ENCODE measurements at places on chromosomes 5 and 9.
A peak's percentile ranks its signal among the peaks of the same experiment; 100 is the strongest.

DNA sequence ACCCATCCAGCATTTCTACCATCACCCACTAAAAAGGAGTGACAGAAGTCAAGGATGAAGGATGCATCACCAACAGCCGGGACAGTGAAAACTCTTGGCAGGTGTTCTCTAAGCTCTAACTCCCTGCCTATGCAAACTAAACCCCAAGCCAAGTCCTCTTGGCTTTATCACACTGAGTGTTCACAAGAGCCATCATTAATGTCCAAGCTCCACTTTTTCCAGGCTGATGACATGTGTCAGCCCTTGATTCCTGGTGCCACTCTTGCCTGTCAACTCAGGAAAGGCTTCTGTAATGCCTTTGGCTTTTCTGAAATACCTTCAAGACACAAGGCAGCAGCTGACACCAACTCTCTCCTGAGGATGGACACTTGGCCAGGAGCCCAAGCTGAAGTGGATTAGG, 86.9 kb downstream of the NR6A1 start:
- DNase-seq: no peak

DNA sequence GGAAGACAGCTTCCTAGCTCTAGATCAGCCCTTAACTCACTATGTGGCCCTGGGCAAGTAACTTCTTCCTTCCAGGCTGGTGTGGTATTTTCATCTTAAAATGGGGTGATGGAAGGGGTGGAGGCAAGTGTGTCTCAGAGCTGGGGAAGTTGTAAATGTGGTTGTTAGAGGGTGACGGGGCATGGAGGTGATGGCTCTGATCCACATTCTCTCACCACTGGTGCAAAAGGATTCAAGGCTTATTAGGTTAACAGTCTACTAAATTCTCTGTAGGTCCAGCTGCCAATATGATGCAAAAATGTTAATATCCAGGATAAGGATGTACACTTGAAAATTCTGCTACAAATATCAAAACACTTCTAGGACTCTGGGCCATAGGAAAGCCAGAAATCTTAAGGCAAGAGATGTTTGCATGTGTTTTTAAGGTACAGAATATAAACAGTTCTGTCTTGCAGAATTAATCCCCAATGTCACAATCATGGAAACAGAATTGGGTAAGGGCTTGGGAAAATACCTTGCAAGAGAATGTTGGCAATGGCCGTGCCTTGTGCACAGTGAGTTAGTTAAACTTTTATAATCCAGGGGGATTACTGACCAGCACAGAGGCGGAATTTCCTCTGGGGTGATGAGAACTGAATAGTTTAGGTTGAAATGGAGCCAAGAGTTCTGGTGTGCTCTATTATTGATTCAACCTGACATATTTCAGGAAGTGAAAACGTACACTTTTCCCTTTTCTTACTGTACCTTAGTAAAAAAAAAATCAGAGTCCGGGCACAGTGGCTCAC, 19.8 kb downstream of the TNFSF15 start:
- no peak for DNase-seq

- DNase-seq: no peak
These were observed 28.8 kb downstream of the NSD1 start for GRCh38 chr5:177162379-177162778.

DNA sequence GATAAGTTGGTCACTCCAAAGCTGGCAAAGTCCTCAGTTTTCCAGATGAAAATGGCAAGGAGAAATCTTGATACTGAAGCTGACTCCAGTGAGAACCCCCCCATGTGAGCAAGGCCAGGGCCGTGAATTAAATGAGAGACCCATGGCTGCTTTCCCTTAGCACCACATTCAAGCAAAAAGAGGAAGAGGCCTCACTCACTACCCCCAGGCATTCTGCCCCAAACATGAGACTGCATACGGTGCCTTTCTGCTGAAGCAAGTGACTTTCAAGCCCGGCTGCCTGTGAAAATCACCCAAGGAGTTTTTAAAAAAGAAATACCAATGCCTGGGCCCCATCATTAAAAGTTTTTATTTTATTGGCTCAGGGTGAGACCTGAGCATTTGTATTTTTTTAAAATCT, 66.9 kb downstream of the TMEM252 start:
- DNase-seq: no peak

DNA sequence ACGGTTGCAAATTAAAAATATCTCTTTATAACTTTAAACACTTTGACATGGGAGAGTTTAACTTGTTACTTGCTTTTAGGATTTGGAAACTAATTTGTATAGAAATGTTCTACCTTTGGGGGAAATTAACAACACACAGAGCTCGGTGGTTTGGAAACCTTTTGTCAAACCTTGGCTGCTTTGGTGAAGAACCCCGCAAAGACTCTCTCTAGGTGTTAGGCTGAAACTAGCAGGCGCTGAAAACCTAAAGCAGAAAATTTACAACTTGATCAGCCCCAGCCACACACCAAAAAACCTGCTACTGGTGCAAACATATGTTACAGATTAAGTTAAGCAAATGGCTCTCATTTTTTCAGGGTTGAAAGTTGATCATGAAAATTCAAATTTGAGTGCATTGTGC, 25.8 kb downstream of the NR2F1 start:
- DNase-seq: no peak

DNA sequence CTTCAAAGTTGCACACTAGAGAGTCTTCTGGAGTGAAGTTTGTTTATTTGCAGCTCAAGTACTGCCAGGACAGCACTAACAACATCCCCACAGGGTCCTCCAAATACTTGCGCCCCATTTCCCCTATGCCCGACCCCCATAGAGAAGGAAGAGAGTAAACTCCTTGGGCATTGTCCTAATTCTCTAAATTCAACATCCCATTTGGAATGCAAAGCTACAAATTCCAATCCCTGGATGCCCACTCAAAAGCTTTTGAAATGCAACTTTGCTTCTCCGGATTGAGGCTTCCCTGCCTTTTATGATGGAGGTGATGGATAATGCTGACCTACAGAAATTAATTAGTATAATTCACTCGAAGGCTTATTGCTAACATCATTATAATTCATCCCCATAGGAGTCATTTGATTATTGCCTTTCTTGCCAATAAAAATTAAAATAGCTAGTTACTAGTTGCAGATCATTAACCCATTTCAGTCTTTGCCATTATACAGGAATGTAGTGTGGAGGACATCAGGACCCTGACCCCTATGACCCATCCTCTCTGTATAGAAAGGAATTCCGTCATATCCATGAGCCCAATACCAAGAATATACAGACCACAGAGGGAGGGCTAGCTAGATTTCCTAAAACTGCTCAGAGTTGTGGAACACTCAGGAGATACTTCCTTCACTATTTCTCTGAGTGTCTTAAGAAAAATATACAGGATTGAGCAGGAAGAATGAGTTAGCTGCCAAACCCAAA, 277.6 kb downstream of the ZNF608 start:
- no peak for DNase-seq

GRCh38 chr5:141821430-141821925, 56.7 kb downstream of the PCDH1 start:
- peak; percentile 71 for DNase-seq

- no peak for DNase-seq
These were observed 116.1 kb downstream of the DCP2 start for GRCh38 chr5:113092683-113093082.

- DNase-seq: no peak
These were observed 234.7 kb downstream of the SYK start for GRCh38 chr9:91036356-91036755.

DNA sequence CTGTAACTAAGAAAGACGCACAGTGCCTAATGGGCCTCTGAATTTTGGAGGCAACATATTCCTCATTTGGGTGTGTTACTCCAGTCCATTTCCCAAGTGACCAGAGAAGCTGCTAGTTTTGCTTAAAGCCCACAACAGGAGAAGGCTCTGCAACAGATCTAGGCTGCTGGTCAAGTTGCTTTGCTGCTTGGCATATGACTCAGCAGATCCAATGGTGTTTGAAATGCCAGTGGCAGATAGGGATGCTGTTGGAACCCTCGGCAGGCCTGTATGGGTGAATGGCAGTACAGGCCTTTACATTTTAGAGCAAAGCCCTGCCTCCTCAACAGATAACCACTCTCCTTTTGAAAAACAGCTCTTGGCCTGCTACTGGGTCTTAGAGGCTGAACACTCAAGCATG, 36.2 kb upstream of the ROR2 start:
- no peak for DNase-seq

GRCh38 chr9:109403116-109403515, 82.3 kb upstream of the EPB41L4B start:
- no peak for DNase-seq

- DNase-seq: no peak
These were observed 64.4 kb downstream of the PPARGC1B start for GRCh38 chr5:149794487-149794971.

DNA sequence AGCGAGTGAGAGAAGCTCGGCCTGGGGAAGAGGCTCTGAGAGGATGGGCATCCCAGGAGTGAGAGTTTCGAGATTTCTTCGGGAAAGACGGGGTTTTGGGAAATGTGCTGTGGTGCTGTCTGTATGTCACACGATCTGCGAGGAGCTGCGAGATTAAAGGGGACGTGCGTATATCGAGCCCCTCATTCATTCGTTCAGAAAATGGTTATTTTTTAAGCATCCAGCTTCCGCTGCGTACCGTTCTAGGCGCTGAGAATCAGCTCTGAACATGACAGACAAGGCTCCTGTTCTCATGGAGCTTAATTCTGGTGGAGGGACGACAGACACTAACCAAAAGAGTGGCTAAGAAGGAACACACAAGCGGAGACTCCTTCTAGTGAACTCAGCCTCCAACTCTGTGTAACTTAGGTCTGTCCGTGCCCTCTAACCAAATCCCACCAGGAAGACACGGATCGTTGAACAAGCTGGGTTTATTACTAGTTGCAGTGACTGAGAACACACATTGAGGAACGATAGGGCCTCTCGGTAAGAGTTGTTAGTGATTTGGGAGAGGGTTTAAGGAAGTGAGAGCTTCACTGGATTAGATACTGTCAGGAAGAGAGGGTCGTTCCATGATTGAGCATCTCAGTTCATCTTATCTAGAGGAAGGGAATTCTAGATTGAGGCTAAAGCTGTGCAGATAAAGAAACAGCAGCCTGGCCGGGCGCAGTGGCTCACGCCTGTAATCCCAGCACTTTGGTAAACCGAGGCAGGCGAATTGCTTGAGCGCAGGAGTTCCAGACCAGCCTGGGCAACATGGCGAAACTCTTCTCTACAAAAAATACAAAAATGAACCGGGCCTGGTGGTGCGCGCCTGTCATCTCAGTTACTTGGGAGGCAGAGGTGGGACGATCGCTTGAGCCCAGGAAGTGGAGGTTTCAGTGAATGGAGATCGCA, 1.0 kb upstream of the FBXW11 start:
- no peak for DNase-seq

- DNase-seq: no peak
These were observed 19.9 kb downstream of the ABITRAM start for GRCh38 chr9:108953983-108954574.

- no peak for DNase-seq
These were observed 32.1 kb downstream of the PRKACG start for GRCh38 chr9:68981789-68982188.

DNA sequence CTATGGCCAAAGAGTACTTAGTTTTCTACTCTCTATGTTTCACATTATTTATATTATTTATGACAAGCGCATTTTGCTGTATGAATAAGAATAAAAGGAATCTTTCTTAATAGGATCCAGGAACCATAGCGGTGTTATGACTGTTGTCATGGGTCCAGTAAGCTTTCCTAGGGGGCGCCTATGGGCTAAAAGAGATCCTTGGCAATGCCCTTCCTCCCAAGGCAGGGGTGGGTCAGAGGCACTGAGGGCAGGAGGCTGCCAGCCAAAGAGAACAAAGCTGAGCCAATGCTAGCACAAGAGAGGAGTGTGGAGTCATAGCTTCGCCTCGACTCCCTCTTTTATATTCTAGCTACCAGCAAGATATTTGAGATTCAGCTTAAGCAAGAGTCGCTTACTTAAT, 98.4 kb upstream of the GNAQ start:
- DNase-seq: peak; percentile 82

GRCh38 chr5:169914766-169915165, 65.5 kb downstream of the INSYN2B start:
- peak; percentile 46 for DNase-seq

DNA sequence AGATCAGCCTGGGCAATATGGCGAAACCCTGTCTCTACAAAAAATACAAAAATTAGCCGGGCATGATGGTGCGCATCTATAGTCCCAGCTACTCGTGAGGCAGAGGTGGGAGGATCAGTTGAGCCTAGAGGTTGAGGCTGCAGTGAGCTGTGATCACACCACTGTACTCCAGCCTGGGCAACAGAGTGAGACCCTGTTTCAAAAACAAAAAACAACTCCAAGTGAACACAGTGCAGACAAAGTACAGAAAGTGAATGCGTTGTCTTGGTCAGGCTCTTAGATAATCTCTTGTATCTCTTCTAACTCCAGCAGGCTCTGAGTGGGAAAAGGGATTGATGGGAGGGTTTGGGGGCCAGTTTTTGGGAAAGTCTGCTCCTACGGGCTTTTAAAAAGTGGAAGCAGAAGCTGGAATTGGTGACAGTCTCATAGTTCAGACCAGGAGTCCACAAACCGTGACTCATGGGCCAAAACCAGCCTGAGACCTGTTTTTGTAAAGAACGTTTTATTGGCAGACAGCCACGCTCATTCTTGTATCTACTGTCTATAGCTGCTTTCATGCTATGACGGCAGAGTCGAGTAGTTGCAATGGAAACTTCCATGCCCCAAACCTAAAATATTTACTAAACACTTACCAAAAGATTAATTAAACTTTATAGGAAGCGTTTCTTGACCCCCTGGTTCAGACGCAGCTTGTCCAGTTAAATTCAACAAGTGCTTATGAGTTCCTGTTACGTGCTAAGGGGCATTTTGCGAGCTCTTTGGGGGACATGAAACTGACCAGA, 32.9 kb downstream of the NDST1 start:
- no peak for DNase-seq

- DNase-seq: peak; percentile 51
These were observed 102.6 kb downstream of the RGS3 start for GRCh38 chr9:113566016-113566711.

- no peak for DNase-seq
These were observed 460.2 kb downstream of the ICE1 start for GRCh38 chr5:5882706-5883105.

DNA sequence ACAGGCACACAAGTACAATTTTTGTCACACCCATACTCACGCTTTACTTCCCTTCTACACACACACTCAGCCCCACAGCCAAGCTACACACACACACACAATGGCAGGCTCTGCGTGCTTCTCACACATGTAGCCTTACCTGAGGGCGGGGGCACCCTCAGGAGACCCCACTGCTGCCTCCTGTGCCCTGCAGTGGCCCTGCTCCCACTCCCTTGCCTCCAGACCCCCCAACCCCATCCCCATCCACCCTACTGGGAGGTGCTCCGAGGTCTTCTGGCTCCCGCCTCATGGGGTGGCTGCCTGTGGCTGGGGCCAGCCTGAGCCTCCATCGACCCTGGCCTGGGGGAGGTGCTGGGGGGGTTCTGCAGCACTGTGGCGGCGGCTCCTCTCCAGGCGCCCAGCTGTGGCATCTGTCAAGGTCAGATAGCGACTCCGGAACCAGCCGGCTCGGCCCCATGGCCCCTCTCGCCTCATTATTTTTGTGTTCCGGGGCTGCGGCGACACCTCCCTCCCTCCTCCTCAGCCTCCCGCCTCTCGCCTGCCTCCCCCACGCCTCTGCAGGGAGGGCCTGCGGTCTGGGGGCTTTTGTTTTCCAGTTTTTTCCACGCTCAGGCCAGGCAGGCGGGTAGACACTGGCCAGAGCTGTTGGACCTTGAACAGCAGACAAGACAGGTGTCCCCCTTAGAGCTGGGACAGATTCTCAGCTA, 21.7 kb downstream of the CXXC5 start:
- no peak for DNase-seq
